ENCODE measurements at places on chromosomes 6 and 20.

DNA sequence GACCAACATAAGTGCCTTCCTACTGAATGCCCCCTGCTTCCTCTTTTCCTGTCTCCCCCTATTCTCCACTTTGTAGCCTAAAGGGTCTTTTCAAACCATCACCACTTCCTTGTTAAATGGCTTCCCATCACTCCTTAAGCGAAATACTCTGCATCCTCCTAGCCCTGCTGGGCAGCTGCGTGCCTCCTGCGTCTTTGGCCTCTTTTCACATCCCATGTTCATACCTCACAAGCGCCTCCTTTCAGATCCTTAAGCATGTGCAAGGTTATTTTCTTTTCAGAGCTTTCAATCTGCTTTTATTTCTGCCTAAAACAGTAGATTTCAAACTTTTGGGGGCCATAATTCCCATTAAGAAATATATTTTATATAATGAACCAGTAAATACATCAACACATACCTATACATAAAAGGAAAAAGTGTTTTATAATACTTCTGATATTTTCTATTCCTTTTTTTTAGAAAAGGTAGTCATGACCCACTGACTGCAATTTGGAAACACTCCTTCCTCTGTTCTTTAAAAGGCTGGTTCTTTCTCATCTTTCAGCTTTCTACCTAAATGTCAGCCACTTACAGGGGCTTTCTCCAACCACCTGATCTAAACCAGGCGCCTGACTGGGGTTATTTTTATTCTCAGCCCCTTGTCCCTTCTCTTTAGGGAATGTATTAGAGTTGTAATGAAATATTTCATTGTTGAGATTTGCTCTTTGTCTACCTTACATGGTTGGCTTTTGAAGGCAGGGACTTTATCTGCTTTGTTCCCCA lies 84.1 kb downstream of the PRDM1 start:
- DNase-seq, result no peak

- DNase-seq, result no peak
These were observed 56.4 kb downstream of the ZMYND8 start for GRCh38 chr20:47300071-47300470.

- no peak for DNase-seq
These were observed 306.6 kb upstream of the ECI2 start for GRCh38 chr6:4441981-4442434.

DNA sequence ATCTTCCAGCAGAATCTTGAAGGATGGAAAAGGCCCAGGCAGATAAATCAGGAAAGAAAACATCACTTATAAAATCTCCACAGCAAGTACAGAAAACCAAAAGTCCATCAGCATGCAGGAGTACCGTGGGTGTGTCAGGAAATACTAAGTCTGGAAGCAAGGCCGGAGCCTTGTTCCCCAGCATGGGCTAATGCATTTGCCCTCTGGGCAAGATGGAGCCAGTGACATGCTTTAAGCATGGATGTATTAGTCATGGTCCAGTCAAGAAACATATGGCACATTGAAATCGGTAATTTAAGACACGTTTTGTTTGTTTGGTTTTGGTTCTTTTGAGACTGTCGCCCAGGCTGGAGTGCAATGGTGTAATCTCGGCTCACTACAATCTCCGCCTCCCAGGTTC lies 506.0 kb upstream of the JARID2 start:
- DNase-seq, result no peak

DNA sequence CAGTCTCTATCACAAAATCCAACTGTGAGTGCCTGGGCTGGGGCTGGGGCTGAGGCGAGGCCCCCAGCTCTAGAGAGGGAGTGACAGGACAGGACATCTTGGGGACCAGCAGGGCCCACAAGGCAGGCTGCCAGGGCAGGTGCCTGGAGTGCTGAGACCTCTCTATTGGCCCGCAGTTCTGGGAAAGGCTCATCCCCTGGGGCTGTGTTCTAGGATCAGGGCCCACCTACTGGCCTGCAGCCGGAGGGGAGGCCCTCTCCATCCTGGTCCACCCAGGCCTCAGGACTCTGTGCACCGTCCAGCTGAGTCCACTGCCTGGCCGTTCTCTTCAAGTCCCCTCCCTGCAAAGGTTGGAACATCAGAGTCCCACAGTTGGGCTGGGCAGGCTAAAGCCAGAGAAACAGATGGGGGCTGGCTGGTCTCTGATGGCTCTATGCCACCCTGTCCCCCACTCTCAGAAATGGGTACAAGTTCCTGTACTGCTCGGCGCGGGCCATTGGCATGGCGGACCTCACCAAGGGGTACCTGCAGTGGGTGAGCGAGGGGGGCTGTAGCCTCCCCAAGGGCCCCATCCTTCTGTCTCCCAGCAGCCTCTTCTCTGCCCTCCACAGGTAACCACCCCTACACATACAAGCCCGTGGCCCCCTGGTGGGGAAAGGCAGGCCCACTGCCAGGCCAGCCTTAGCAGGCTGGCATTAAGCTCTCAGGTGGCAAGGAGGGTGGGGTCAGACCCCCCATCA lies 9.0 kb downstream of the EMILIN3 start:
- DNase-seq, result no peak

GRCh38 chr20:2172305-2173175 lies 70.9 kb downstream of the STK35 start:
- peak; percentile 84 for DNase-seq

GRCh38 chr6:2731281-2731909 lies 19.3 kb downstream of the MYLK4 start:
- DNase-seq, result no peak

- DNase-seq, result no peak
These were observed 369.0 kb downstream of the ARHGAP18 start for GRCh38 chr6:129340983-129341382.

GRCh38 chr6:118755941-118756646 lies 104.7 kb upstream of the CEP85L start:
- DNase-seq, result no peak

DNA sequence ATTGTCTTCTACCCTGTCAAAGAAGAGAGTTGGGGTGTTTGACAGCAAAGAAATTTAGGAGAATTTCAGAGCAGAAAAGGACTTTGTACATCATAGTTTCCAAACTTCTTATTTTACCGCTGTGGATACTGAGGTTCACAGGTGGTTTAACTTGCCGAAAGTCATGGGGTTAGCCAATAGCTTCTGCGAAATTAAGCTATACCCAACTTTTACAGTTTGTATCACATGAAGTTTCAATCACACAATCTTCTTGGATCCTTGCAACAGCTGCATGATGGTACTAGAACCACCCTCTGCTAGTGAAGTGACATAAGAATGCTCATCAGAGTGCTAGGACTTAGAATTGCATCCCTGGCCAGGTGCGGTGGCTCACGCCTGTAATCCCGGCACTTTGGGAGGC lies 345.5 kb downstream of the CD83 start:
- no peak for DNase-seq

DNA sequence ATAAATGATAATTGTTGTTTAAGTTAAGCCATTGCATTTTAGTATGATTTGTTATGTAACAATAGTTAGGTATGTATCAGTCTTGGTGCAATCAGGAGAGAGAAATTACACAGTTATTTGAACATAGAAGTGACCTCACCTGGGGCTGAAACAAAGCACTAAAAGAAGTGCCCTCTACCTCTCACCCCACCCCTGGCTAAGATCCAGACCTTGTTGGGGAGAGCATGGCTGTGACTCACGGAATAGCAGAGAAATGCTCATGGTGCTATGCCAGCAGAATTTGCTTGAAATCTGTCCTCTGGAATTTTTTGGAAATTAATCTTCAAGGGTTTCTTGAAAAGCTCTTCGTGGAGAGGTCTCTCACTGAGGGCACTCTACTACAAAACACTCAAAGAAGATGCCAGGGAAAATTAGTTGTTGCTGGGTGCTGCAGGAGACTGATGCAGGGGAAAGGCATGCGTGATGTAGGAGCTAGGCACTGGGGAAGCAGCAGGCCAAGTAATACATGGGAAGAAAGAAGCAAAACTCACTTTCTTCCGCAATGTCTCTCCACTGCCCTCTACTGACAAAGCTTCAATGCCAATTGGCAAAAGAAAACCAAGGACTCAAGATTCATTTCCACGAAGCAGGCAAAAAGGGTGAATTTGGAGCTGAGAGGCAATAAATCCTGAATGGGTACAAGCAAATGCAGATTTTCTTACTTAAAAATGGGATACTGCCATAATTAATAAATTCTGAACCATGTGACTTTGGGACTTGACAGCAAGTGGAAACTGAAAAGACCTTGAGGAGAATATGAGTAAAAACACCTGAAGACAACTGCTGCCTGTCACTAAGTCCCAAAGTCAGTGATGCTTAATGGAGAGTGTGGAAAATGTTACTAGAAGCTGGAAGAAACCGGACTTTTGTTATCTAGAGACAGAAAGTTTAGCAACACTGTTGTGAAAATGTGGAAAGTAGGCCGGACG lies 136.3 kb upstream of the ZNF184 start:
- DNase-seq, result peak; percentile 65

DNA sequence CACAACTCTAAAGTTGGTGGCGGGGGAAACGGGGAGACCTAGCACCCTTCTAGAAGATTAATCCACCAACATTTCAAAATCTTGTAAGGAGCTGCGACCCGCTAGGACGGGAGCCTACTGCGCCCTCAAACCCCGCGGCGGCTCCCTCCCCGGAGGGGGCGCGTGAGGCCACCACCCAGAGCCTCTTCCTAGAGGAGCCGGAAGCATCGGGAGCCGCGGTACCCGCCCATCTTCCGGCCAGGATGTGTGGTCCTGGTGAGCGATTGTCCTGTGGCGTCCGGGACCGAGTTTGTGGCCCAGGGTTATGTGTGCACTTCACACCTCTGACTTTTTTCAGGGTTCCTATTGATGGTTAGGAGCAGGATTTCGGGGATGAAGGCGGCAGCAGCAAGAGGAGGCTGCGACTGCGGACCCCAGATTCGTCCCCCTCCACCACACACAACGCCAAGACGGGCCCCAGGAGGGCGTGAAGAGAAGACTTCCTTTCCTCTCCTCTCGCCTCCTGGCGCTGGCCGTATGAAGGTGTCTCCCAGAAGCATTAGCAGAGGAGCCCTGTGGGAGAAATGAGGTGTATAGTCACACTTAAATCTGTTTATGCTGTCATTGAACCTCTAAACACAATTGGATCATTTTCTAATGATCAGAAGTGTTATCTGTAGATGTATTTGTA lies 10.7 kb downstream of the ZNF165 start:
- DNase-seq, result no peak

GRCh38 chr6:127954082-127954481 lies 53.2 kb upstream of the THEMIS start:
- DNase-seq, result no peak

- DNase-seq, result peak; percentile 51
These were observed 10.8 kb upstream of the RNF24 start for GRCh38 chr20:4026093-4026601.

DNA sequence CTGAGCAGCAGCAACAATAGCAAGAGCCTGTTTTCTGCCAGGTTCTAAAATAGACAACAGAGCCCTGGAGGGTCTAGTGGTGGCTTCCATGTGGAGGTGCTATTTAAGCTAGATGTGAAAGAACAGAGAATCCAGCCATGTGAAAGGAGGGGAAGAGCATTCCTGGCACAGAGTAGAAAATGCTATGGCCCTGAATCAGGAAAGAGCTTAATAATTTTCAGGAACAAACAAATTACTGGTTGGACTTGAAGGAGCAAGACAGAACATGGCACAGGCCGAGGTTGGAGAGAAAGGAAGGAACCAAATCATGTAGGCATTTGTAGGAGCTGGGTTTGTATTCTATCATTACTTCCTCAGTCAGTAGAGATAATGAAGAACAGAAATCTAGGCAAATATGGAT lies 98.3 kb downstream of the AIG1 start:
- DNase-seq, result no peak
